ENCODE measurements at places on chromosomes 7 and 10.

- DNase-seq: no peak
These were observed 4.2 kb upstream of the TES start for GRCh38 chr7:116206141-116206540.

- DNase-seq: no peak
These were observed 8.3 kb downstream of the KAZALD1 start for GRCh38 chr10:101070098-101070497.

GRCh38 chr10:102347236-102347828, 48.2 kb upstream of the NFKB2 start:
- DNase-seq: no peak

- no peak for DNase-seq
These were observed 2.4 kb downstream of the H2AZ2 start for GRCh38 chr7:44845451-44845850.

DNA sequence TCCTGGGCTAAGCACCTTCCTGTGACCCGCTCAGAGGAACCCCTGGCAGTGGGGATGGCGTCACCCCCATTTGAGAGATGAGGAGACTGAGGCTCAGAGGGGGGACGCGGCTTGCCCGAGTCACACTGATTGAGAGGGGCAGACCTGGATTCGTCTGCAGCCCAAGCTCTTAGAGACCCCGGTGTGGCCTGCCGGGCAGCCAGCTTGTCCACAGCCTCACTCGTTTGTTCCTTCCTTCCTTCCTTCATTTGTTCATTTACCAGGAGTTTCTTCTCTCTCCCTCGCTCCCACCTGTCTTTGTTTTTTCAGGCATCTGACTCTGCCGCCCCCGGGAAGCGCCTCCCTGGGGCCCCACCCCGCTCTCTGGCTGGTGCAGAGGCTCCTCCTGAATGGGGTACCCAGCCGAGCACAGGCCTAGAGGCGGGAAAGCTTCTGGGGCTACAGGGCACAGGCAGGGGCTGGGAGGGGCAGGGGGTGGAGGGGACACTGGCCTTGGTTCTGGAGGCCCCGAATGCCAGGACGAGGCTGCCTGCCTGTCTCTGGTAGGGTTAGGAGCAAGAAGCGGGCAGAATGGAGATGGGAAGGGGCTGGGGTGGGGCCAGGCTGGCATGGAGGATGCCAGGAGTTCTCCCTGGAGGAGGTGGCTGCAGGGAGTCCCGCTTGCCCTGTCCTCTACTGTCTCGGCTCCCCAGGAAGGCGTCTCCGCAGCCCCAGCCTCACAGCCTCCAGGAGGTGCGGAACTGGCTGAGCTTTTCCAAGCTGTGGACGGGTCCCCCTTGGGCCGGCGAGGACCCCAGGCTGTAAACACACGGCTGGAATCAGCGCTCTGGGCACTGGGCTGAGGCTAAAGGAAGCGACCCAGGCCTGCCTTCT, 91.6 kb downstream of the UNCX start:
- no peak for DNase-seq

DNA sequence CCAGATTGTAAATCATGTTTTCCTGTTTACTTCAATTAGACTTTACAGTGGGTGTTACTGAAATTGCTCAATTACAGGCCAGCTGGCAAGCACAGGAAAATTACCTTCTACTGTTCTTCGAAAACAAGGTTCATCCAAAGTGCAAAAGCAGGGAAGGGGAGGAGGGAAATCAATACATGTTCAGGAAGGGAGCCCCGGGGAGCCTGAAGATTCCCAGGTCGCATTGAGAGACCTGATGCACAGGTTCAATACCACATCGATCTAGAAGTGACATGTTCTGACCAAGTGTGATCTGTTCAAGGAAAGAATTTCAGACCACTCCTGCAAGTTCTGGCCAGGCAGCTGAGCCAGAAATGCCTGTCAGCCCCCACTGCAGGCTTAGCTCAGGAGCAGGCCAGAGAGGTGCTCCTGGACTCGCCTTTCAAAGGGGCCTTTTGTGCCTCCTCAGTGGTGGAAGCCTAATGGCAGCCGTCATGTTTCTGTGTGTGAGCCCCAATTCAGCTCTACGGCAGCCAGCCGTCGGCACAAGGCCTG, 35.9 kb downstream of the FAM53B start:
- no peak for DNase-seq

DNA sequence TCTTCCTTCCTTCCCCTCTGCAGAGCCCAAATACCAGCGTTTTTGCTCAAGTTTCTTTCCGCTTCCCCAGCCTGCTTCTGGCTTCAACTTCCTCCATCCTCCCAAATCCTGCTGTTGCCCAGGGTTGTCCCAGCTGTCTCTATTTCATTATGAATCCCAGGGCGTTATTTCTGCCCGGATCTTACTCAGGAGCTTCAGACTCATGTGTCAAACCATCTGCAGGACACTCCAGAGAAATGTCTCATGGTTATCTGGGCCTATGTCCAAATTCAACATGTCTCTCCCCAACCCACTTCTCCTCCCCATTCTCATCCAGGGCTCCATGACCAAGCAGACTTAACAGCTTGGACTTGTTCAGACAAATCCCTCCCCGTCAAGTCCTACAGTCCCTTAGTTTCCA, 15.6 kb downstream of the ARHGAP22 start:
- DNase-seq: no peak

- DNase-seq: no peak
These were observed 533.0 kb upstream of the POT1 start for GRCh38 chr7:125462615-125463014.

- DNase-seq: peak; percentile 25
These were observed 267.4 kb downstream of the ADK start for GRCh38 chr10:74418285-74418872.

GRCh38 chr7:104964626-104965236, 49.3 kb upstream of the KMT2E start:
- DNase-seq: no peak

GRCh38 chr10:14728346-14728745, 46.4 kb downstream of the FAM107B start:
- DNase-seq: no peak

DNA sequence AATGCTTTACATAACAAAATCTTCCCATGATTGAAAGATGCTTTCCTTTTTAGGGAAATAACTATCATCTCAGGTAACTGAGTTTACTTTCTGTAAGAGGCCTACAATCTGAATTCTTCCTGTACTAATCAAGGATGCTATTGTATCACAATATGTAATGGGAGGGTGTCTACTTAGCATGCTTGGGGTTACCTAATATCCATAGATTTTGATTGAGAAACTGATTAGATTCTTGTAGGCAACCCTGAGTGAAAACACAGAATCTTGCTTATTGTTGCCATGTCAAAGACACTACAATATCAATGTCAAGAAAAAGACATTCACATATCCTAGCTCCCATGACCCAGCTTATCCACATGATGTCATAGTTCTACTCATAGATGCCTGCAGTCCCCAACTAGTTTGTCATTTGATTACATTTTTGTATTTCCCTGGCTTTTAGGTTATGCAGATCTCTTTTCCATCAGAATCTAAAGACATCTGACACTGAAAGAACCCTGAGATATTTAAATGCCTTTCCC, 62.4 kb downstream of the PON1 start:
- no peak for DNase-seq

DNA sequence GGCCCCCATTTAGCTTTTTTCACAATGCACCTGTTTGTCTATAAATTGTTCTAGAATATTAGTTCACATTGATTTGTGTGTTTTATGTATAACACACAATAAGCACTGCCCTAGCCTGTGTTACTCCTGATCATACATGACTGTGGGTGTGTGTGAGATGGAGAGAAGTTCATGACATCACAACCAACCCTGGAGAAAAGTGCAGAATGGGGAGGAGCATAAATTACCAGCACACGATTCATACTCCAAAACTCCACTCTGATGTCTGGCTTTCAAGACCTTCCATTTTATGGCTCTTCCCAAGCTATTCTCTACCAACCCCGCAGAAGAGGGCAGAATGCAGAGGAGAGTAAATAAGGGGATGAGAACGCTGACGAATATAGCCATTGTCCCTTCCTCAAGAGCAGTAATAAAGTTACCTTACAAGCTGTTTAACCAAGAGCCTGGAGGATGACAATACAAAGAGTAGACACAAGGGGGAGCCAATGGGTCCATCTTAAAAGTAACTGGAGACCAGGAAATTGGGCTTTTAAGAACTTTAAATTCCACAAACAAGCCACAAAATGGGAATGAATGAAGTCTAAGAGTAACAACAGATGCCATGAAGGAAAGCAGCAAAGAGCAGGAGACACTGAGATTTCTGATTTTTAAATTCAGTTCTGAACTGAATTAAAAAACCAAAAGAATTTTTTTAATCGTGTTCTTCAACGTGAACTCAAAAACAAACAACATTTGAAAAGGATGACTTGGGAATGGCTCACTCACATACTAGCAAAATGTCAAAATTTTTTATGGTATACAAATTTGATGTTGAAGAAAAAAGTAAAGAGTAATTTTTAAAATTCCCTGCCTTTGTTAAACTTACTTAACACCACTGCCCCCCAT, 159.6 kb downstream of the PARD3 start:
- DNase-seq: no peak

DNA sequence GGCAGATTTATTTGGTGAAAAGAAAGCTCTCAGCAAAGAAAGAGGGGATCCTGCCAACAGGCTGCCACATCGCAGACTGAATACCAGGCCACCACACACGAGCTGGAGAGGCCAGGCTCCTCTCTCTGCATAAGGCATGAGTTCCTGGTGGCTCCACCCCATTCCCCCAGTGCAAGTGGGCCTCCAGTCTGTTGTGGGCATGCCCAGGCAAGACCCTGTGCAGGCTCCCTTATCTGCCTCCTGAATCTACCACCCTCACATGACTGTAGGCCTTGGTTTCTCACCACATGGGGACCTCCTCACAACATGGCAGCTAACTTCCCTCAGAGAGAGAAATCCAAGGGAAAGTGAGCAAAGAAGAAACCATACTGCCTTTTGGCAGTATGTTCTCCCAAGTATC, 26.7 kb upstream of the CUL1 start:
- DNase-seq: no peak

DNA sequence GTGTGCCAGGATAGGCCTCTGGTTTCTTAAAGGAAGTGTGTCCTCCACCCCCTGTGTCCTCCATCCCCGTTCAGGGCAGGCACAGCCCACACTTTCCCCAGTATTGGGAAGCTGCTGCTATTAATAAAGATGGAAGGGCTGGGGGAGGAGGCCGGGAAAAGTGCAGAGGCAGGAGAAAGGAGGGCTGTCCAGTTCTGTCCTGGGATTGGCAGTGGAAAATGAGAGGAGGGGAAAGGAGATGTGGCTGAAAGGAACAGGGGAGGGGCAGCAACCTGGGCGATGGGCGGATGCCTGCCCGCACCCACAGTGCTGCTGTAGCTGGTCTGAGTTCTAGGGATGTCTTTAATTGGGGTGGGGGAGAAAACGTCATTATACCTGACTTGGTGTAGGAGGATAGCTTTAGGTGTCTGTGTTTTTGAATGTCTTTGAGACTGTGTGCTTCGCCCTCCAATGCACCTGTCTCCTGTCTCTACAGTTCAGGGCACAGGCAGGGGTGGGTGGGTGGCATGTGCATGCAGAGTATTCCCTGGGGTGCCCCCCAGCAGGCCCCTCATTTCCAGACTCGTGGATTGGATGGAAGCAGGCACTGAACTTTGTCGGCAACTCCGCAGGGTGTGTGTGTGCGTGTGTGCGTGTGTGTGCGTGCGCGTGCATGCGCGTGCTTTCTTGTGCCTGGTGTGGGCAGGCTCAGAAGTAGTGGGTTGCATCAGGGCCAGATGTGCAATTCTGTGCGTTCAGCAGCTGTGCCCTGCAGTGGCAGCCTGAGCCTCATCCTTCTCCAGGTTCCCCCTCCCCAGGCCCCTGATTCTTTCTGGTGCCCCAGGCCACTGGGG, 2.5 kb downstream of the TRIM8 start:
- DNase-seq: no peak

GRCh38 chr10:132688580-132689420, 97.1 kb downstream of the NKX6-2 start:
- DNase-seq: no peak

DNA sequence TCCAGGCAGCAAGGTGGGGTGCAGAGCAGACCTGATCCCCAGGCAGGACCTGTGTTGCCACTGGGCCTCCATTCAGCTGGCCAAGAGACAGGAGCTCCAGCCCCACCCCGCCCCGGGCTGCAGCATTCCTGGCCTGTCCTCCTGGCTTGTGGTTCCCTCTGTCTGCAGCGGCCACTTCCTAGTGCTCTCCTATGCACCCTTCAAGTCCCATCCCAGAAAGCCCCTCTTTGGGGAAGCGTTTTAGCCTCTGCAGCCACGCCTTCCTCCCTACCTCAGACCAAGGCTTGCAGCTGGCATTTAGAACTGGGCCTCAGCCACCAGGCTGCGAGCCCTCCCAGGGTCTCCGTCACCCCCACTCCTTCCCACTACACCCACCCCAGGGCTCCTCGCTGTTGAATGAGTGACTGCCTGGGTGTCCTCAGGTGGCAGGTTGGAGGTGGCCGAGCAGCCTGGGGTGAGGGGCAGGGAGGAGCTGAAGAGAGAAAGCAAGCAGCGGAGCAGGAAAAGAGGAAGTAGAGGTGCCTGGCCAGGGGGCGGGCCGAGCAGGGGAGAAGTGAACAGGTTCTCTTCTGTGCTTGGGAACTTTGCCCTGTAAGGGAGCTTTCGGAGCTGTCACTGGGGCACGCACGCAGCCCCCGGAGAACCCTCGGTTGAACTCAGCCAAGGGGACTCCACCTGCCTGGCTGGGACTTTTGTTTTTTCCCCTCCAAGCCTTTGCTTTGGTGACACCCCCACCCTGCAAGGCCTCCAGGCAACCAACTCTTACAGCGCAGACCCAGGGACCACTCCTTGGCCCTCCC, 109.1 kb upstream of the TNRC18 start:
- peak; percentile 25 for DNase-seq

GRCh38 chr7:125934539-125934938, 1004.9 kb upstream of the POT1 start:
- no peak for DNase-seq

DNA sequence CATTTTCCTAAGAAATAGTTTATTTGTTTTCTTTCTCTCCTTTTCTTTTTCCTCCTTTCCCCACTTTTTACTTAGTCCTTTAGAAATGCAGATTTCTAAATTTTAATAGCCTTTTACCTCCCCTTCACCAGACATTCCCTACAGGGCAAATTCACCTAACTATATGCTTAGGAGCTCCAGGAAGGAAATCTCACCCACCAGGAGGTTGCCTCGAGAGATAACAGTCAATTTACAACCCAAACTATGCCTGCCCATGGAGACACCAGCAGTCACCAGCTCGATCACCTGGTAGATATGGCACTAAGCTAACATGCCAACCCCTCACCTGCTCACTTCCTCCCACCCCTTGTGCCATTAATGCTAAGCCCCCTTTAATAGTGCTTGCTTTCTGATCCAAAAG, 25.2 kb upstream of the CREB3L2 start:
- no peak for DNase-seq
